ENCODE measurements at places on chromosomes 6 and 20. TPM values are rescaled to one million over a fixed set of nuclear protein-coding genes. Genes with fewer than 3 reads are reported as not detected.

The EMILIN3 gene
- total RNA-seq: 0.54 TPM

The TGM3 gene
- not detected for total RNA-seq

The ZFP57 gene
- not detected for total RNA-seq

The HLA-G gene
- total RNA-seq: not detected

Data from A549 treated with DMSO at 1 μM for 4 hours (cell line).